LoVo (cell line): ENCODE measurements at places on chromosomes 1 and 21.

DNA sequence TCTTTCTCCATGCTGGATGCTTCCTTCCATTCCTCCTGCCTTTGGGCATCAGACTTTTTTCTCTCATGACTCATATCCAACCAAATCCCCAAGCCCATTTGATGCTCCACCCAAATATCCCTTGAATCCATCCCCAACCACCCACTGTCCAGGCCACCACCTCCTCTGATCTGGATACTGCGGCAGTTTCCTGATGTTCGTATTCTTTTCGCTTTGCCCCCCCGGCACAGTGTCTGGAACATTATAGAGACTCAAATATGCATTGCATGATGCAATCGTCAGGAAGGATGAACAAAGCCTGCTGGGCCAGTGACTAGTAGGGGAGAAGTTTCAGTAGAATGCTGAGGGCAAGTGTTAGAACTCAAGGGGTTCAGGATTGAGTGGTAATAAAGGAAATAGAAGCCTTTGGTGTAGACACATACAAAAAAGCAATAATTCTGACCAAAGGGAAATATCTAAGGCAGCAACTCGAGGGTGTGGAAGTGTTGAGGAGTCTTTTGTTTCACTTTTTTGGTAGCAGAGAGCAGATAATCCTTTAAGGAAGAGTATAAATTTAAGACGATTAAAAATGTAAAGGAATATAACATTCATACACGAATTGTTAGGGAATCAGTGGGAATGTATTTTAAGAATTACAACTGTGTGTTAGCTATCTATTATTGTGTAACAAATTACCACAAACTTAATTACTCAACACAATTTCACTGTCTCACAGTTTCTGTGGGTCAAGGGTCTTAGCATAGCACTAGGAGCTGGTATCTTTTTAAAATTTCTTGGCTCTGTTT, 7.5 kb downstream of the S100A11 start:
- peak; percentile 42 for DNase-seq

GRCh38 chr1:114609826-114610225, 28.4 kb upstream of the BCAS2 start:
- no peak for DNase-seq

DNA sequence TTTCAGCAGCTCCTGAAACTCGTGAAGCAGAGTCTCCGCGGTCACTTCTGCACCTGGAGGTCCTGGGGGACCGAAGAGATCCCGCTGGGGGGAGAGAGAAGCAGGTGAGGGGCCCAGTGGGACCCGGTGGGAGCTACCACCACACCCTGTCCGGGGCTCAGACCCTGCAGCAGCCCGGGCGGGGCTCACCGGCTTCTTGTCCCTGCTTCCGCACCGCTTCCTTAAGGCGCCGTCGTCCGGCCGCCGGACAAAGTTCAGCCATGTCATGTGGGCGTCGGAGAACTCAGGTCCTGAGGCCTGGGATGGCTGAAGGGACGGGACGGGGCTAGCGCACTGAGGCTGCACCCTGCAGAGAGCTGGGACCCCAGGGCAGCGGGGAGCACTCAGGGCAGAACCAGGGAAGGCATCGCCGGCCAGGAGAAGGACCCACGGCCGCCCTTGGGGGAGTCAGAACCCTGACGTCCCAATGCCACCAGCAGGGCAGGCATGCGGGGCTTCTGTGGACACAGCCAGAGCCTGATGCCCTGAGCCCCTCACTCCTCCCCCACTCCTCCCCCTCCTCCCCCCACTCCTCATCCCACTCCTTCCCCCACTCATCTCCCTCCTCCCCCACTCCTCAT, 2.2 kb downstream of the C1QTNF12 start:
- DNase-seq, result no peak

DNA sequence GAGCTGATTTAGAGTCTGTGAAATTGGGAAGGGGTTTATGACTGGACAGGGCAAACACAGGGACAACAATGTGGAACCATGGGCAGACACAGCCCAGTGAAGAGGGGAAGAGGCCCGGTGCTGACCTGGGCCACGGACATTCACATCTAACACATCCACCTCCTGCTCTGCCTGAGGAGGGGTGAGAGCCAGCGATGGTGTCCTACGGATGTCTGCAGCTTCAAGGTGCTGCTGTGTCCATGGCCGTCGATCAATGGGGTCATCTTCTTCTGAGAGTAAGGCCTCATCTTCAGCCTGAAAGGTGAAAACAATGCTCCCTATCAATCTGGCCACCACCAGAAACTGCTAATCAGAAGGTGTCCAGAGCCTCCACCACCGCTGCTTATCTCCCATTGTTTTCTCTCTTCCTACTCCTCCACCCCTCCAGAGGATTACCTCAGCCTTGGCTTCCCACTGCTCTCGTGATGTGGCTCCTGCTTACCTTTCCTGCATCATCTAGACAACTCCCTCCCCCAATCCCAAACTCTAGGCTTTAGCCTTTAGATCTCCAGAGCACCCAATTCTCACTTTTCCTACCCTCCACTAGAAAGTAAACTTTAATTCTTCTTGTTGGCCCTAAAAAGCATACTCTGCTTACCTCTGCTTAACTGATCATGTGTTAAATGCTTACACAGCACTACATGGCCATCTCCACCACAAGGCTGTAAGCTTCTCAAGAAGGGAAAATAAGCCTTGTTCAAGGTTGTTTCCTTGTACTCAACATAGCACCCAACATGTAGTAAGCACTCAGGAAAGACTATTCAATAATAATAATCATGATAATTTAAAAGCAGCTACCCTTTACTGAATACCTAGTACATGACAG, 24.0 kb upstream of the ADAM30 start:
- DNase-seq, result no peak

DNA sequence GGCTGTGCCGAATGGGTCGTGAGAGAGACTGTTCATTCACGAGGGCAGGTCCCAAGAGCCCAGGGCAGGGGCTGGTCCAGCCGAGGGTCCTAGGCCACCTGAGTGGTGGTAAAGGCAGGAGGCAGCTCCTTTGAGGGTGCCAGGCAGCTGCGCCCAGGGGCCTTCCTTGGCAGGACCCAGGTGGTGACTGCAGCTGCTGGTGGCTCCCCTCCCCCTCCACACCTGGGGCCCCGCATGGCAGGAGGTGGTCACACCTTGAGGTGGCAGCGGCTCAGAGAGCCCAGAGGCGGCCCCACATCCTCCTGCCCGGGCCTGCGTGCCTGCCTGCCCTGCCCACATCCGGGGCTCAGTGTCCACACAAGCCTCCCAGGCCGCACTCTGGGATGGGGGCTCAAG, 9.8 kb upstream of the PLCH2 start:
- no peak for DNase-seq

DNA sequence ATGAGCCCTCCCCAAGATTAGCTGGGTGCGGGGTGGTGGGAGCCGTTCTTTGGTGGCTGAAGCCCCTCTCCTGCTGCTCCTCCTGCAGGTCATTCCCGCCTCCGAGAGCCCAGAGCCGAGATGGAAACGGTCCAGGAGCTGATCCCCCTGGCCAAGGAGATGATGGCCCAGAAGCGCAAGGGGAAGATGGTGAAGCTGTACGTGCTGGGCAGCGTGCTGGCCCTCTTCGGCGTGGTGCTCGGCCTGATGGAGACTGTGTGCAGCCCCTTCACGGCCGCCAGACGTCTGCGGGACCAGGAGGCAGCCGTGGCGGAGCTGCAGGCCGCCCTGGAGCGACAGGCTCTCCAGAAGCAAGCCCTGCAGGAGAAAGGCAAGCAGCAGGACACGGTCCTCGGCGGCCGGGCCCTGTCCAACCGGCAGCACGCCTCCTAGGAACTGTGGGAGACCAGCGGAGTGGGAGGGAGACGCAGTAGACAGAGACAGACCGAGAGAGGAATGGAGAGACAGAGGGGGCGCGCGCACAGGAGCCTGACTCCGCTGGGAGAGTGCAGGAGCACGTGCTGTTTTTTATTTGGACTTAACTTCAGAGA, 448 bp downstream of the G0S2 start:
- no peak for DNase-seq

DNA sequence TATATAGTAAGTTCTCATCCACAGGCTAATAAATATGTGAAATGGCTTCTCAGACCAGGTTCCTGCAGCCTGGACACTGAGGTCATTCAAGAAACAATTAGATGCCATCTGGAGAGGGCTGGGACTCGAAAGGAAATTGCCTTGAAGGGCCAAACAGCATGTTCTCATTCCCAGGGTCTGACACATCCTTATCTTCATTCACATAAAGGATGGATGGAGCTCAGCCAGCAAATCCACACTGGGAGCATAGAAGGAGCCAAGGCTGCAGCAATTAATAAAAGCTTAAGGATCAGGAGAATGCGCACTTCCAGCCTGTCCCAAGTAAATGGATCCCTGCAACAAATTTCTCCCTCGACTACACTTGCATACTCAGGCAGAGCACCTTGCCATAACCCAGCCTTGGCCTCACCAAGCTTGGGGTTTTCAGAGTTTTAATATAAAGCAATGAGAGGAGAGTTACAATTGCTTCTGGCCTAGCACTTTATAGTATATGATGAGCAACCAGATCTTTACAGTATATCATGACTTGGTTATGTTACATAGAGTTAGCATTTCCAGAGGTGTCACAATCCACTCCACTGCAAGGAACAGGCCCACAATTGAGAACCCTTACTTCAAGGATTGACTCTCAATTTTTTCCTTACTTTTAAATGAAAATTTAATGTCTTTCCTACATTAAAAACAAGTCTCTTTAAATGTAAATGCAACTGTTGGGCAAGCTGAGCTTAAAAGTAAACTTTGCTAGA, 55.9 kb downstream of the BCAR3 start:
- DNase-seq, result no peak

- no peak for DNase-seq
Measured at GRCh38 chr21:42844411-42845113, 34.8 kb downstream of the WDR4 start.

DNA sequence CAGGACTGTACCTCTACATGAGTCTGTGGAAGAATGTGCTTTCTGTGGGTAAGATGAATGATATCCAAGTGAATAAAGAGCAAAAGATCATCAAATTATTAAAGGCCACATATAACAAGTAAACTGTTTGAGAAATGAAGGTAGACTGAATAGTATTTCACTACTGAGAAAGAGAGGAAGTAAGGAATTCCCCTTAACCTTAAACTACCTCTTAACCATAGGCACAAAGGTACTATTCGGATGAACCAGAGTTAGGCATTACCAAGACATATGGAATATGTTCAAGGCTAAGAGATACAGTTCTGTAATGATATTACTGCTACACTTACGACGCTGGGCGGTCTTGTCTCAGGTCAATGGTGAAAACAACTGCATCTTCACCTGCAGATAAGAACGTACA, 25.5 kb downstream of the DCAF8 start:
- no peak for DNase-seq

DNA sequence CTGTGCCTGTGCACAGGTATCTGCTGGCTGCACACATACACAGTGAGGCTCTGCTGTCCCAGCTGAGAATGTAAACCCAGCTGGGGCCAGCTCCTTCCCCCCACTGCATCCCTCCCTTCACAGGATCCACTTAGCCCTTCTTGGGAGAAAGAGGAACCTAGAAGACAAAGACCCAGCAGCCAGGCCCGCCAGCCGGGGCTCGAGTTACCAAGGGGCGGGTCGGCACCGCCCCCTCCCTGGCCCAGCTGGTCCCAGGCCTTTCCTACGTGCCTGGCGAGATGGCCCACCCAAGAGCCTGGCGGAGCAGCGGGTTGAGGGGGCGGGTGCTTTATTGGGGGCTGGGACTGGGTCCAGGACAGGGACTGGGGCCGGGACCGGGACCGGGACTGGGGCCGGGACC, 2.1 kb downstream of the SH3BGRL3 start:
- DNase-seq, result no peak

DNA sequence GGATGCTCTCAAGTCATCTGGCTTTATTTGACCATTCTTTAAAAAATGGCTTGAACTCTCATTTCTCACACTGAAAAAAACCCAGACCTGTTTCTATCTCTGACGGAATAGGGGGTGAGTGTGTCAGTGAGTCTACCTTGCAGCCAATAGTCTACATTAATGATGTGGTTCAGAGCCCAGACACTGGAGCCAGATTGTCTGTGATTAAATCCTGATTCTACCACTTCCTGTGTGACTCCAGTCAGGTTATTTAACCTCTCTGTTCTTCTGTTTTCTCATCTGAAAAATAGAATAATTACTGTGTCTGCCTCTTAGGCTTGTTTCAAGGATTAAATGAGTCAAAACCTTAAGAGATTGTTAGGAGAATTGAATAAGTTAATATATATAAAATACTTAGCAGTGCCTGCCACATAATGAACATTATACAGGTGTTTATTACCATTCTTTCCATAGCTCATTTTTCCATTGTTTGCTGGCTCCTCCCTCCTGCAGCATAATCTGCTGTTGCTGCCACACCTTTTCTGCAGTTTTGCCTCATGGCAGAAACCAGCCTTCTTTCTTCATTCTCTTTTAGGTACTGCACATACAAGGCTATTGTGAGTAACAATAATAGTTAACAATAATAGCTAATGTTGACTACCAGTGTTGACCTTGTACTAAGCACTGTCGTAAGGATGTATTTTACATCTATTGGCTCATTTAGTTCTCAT, 157.6 kb upstream of the IVNS1ABP start:
- no peak for DNase-seq

- DNase-seq, result peak; percentile 27
Measured at GRCh38 chr1:204505674-204506200, 10.5 kb upstream of the MDM4 start.

DNA sequence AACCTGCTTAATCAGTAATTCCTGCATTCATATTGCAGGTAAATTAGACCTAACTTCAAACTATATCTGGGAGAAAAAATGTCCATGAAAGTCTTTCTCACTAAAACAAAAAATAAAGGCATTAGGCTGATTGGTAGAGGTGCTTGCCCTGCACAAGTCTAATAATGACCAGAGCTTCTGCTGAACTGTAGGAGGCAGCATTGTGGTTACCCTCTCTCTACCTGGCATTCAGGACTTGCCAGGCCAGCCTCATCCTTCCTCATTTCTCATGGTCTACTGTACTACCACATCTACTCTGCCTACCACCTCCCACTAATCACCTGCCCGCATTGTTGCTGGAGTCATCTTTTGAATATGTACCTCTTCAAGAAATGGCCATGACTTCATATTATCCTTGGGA, 60.8 kb upstream of the KRTAP11-1 start:
- no peak for DNase-seq

GRCh38 chr21:45780647-45781046, 137.1 kb downstream of the PCBP3 start:
- DNase-seq, result no peak

DNA sequence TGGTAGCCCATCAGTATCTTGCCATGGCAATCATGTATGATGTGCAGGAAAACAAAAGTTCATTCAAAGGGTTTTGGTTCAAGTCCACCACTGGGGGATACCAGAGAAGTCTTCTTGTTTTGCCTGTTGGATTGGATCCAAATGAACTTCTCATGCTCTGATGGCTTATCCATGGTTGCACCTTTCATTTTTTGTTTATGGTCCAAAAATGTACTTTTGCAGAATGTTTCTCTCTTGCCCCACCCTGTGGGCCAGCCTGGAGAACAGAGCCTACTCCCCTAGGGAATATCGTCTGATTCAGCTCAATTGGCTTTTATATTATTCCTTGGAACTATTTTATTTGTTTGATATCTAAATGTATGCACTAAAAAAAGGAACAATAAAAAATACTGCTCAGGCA, 20.1 kb upstream of the CLCA1 start:
- no peak for DNase-seq
